Activated naive CD4-positive, alpha-beta T cell treated with Interleukin-2 at 50 U/mL for 16 hours (primary cell): ENCODE measurements at places on chromosomes 7 and 10.

DNA sequence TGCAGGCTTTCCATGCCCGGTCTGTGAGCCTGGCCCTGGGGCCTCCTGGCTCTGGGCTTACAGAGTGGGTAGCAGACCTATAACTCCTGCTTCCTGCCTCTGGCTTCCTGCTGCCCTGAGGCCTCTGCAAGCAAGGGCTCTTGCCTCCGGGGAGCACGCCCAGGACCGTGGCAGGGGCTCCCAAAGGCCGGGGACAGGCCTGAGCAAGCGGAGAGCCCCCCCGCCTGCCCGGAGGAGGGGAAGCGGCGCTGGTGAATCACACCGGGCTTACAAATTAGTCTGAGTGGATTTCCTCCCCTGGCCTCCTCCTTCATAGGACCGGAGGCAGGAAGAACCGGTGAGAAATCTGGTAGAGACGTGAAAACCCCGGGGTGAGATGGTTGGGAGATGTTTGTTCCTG, 1.5 kb upstream of the MYL10 start:
- no peak for DNase-seq

- DNase-seq, result no peak
These were observed 2.1 kb upstream of the FOXP2 start for GRCh38 chr7:114412548-114412947.

DNA sequence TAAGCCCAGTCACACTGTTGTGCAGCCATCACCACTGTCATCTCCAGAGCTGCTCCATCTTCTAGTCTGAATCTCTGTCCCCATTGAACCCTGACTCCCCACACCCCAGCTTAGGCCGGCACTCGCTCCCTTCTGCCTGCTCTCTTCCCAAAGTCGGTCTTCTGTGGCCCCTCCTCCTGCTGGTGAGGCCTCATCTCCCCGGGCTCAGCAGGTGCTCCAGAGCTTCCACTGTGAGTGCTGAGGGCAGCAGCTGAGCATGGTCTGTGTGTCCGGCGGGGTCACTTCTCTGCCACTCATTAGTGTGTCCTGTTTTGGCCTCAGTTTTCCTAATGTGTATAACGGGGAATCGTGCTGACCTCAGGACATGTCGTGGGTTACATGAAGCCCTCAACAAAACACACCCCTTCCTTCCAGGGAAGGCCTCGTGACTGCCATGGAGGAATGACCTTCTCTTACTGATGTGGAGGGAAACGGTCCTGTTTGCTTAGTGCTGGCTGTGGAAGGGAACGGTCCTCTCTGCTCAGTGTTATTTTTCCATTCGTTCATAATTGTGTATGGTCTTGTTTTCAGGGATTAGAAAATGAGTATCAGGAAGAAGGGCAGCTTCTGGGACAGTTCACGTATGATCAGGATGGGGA, 4.3 kb upstream of the GET4 start:
- no peak for DNase-seq

DNA sequence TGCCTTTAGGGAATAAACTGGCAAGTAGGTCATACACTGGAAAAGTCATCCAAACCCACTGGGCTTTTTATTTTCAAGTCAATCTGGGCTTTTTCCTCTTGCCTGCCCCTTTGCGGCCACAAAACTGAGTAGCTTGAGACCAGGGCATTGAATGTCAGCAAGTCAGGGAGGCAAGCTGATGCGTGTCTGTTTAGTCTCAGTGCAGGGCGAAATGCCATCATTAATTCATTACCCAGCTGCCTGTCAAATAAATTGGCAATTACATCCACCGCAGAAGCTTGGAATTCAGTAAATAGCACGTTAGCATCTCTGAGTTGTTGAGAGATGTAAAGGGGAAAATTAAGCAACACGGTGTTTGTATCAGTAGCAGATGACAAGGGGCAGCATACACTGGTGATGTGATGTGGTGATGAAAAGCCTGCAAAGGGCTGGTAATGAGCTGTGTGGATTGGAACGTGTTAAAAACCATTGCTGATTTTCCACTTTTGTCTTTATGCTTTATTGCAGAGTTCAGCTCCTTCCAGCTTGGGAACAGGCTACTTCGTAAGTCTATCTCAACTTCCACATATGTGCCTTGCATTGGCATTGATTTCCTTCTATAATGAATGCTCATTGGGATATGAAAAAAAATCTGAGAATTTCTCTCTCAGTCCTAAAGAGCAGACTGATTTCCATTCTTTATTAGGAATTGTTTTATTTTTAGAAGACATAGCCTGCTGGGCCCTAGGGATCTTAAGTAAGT, 535.9 kb downstream of the AUTS2 start:
- DNase-seq, result no peak

GRCh38 chr7:132897093-132897687, 184.7 kb downstream of the CHCHD3 start:
- DNase-seq, result no peak

GRCh38 chr7:42902331-42902730, 9.5 kb downstream of the C7orf25 start:
- no peak for DNase-seq

DNA sequence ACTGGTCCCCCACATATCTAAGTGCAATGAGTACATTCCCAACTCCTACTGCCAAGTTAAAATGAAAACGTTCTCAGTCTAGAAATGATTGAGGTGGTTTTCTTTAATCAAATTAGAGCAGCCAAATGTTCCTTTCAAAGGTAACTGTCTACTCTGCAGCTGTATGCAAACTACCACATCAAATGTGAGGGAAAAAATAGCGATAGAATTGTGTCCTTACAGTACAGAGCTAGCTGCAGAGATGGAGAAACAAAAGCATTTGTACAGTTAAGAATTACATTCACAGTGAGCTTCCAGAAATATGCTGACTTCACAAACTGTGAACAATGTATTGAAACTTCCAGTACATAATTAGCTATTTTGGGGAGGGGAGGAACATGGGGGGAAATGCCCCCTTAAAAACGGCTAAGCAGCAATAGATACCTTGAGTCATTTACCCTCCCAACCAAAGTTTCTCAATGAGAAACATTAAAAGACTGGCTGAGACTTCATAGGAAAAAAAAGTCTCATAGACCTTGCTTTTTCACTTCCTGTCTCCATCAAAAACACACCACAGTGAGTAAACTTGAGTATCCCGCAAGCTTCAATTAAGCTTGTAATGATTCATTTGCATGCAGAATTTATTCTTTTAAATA, 22.9 kb downstream of the CDK6 start:
- DNase-seq, result peak; percentile 12

DNA sequence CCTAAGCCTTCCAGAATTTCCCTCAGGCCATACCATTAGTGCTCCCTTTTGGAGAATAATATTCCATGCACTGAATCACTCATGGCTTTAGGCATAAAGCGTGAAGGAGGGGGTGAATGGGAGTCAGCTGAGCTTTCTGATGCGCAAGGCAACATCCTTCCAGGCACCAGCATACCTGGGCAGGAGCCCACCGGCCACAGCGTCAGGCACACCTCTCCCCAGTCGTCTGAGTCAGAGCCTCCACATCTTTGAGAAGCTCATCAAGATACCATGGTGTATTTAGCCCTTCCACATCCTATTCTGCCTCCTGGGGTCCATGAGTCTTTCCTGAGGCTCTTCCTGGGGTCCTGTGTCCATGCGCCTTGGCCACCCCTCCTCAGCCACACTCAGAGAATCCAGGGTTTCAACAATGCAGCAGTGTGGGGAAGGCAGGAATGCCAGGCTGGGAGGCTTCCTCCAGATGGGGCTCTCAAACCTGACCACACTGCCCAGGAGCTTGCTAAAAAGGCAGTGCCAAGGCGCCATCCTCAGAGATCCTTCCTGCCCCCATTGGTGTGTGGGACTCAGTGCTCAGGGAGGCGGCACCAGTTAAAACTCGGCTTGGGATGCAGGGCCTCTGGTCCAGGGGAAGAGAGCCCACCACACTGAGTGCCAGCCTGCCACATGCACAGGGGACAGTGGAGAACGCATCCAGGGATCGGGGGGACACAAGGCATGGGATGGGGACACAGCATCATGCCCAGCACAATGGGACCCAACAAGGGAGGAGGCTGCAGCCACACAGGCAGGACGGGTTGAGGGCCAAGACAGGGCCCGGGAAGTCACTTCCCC, 31.6 kb downstream of the RASGEF1A start:
- peak; percentile 1 for DNase-seq

GRCh38 chr10:44356139-44357022, 28.5 kb downstream of the CXCL12 start:
- no peak for DNase-seq

GRCh38 chr7:11911900-11912299, 79.9 kb upstream of the THSD7A start:
- no peak for DNase-seq

DNA sequence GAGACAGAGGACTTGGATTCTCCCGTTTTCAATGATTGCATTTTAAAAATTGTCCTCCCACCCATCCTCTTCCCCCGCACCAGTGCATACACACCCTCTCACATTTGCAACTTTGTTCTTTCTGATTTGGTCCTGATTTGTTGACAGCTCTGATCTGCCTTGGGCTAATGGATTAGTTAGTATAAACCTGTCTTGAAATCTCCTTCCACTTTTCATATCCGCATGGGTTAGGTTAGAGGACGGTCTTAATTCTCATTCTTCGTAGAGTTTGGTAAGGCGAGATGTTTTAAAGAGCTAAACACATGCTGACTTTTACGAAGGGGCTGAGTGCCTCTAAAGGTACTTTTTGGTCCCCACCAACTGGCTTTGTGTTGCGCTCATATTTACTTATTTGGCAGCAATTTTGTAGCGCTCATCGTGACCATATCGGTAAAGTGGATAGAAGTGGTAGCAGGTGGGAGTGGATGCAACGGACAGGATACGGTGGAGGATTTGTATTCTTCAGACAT, 1.1 kb downstream of the AHR start:
- peak; percentile 16 for DNase-seq

- no peak for DNase-seq
These were observed 129.5 kb downstream of the FGFR2 start for GRCh38 chr10:121468726-121469125.

GRCh38 chr10:110042891-110043290, 35.1 kb downstream of the ADD3 start:
- DNase-seq, result no peak

DNA sequence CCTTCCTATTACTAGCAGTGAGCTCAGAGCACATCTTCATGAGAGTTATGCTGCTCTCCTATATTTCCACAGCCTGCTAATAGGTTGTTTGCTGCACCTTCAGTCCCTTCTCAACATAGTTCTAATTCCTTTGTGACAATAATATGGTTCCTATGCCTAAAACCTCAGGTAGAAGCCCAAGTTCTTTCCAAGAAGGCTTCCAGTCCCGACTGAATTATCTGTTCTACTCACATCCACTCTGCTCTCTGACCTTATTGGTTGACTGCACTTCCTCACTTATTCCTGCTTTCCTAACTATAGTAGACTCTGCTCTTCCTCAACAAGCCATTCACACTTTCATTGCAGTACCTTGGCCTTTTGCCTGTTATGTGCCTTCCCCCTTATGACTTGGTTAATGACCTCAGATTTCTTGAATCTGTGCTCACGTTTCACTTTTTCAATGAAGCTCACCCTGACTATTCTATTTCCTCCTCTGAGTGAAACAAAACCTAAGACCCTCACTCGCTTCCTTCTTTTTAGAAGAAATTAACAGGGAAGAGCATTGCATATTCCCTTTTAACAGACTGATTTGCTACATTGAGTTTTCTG, 132.7 kb downstream of the MDFIC start:
- no peak for DNase-seq

- DNase-seq, result no peak
These were observed 308.9 kb upstream of the POM121L12 start for GRCh38 chr7:52726493-52726892.

DNA sequence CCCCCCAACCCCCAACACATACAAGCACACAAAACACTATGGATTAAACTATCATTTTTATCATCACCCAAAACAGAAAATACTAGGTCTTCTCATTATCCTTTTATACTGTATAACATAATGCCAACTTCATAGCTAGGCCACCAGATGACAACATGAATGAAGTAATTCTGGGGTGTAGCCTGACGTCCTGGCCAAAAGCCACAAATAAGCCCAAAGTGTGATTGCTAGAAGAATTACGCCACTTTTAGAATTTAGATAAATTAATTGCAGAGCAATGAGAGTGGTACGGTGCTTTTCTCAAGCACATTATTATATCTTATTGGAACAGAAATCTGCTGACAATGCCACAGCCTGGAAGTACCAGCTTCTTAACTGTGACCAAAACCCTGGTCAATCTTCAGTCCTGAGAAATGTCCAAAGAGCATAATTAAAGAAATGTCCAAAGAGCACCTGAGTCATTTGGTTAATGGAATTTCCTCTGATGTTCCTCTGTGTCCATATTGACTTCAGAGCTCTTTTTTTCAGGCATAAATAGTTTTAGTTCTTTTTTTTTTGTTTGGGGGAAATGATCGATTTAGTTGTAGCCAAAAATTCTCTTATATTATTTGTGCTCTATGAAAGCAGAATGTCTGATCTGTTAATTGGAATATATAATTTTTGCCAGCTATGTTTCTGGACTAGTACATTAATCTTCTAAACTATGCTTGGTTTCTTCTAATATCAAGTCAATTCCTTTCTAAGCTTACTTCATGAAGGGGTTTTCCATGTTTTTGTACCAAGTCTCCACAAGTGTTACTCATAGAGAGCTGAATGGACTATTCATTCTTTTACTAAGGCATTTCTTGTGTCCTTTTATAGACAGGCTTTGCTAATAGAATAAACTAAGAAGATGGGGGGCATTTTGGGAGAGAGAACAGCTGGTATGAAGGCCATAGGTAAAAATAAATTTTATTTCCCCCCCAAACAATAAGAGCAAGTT, 233.4 kb upstream of the SLC26A5 start:
- DNase-seq, result no peak
